ENCODE measurements at places on chromosomes 12 and 14. TPM values are rescaled to one million over a fixed set of nuclear protein-coding genes. Genes with fewer than 3 reads are reported as not detected.

The PROX2 gene
- total RNA-seq = not detected

The KCNH3 gene
- 1.6 TPM for total RNA-seq

The KRT72 gene
- not detected for total RNA-seq

The CCDC177 gene
- 0.08 TPM for total RNA-seq

The TAS2R8 gene
- total RNA-seq = not detected

The C14orf93 gene
- 6.3 TPM for total RNA-seq

The NUAK1 gene
- total RNA-seq = not detected

The SYT1 gene
- not detected for total RNA-seq

The DDN gene
- 1.1 TPM for total RNA-seq

The POTEG gene
- not detected for total RNA-seq

The TTC9 gene
- 6.6 TPM for total RNA-seq

The HIF1A gene
- 241 TPM for total RNA-seq

The ZNF140 gene
- 15.1 TPM for total RNA-seq

The SLC24A4 gene
- total RNA-seq = not detected

The COX8C gene
- not detected for total RNA-seq

The RTL1 gene
- total RNA-seq = not detected

The OVCH1 gene
- total RNA-seq = not detected

The VWF gene
- not detected for total RNA-seq

The CLEC4A gene
- 1.3 TPM for total RNA-seq

The ETFRF1 gene
- 10.4 TPM for total RNA-seq

Measured in activated T-helper 1 cell treated with anti-CD3 and anti-CD28 coated beads, Interleukin-12 subunit alpha, Interleukin-12 subunit beta, Interleukin-2, Interleukin-4 antibody, amounts not matched to agents 30 ng/mL and 10 ng/mL and 1 ng/mL, durations not matched to agents 14 hours and 24 hours and 36 hours (primary cell).